Endodermal cell (in vitro differentiated cells): ENCODE measurements at places on chromosomes 5 and 9.

DNA sequence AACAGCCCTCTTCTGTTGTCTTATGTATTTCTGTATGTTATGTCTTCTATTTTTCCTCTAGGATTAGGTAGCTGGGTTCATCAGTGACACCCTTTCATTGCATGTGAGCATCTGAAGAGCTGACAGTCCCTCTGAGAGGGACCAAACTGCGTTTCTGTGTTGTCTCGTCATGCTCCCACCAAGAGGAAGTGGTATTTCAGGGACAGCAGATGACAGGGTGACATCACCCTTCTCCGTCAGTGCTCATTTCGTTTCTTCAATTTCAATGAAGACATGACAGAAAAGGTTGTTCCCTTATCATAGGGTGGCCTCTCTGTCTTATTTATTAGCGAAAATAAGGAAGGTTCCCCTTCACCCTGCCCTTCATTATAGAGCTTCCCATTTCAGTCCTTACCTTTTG lies 225.9 kb upstream of the NR4A3 start:
- no peaks in the 10 kb centered on the region for H3K36me3 ChIP-seq
- no peaks in the 10 kb centered on the region for H3K4me1 ChIP-seq
- no peak overlapping the region for H3K27ac ChIP-seq
- no peaks in the 10 kb centered on the region for H3K27me3 ChIP-seq
- DNase-seq, result no peak
- no peak overlapping the region for H3K4me3 ChIP-seq

- no peaks in the 10 kb centered on the region for H3K27me3 ChIP-seq
- peaks cover 79% of the 10 kb centered on the region for H3K36me3 ChIP-seq
- H3K27ac ChIP-seq, result no peak overlapping the region
- peaks cover 6% of the 10 kb centered on the region for H3K4me1 ChIP-seq
These were observed 41.9 kb downstream of the ABCA1 start for GRCh38 chr9:104885818-104886709.

- H3K4me3 ChIP-seq, result no peak overlapping the region
- H3K36me3 ChIP-seq, result no peaks in the 10 kb centered on the region
- DNase-seq, result peak; percentile 3
These were observed 33.2 kb downstream of the FAT2 start for GRCh38 chr5:151557951-151558350.

DNA sequence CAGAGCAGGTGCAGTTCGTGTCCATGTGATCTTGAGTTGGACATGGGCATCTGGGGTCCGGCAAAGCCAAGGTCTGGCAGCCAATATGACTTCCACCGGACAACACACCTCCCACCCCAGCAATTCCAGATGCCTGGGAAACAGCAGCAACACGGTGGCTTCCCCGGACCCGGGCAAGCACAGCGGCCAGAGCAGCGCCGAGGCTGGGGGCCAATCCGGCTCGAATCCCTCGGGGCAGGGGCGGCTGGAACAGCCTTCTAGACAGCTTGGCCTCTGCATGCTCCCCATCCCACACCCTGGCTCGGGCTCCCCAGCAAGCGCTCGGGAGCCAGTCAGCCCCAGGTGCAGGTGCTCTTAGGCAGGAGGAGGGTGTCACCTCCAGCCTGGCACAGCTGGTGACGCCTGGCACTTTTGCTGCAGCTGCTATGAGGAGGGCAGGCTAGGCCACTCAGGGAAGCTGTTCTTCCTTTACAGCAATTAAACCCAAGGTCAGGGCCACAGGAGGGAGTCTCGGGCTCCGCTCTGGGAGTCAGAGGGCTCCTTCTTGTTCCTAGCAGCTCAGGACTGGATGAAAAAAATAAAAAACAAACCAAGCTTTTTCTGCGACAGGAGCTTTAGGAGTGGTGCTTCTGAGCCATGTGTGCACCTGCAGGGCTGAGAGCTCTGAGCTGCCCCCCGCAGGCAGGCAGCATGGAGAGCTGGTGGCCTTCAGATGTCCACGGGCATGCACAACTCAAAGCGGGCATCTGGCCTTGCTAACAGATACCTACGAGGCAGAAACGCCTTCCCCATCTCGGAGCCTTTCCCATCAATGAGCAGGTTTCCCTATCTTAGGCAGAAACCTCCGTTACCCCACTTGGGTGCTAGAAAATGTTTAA lies 28.2 kb downstream of the DBH start:
- no peak overlapping the region for H3K27ac ChIP-seq
- H3K36me3 ChIP-seq, result no peaks in the 10 kb centered on the region
- no peak overlapping the region for H3K4me3 ChIP-seq
- no peak for DNase-seq

DNA sequence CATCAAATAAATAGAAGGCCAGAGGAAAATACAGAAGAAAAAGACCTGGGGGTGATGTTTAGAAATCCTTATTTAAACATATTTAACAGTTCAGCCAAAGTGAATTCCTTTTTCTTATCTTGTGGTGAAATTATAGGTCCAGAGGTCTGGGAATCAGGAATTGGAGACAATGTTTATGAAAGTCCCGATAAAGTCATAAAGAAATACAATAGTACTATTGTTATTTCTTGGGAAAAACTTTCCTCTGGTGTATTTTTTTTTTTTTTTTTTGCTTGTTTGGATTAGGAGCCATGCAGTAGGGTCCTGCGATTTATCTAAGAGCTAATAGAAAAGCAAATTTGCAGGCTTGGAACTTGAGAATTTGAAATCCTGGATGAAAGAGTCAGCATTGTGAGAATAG lies 426 bp downstream of the C7 start:
- DNase-seq, result no peak
- no peak overlapping the region for H3K27ac ChIP-seq
- no peaks in the 10 kb centered on the region for H3K27me3 ChIP-seq

- DNase-seq, result no peak
- H3K27me3 ChIP-seq, result no peaks in the 10 kb centered on the region
- H3K36me3 ChIP-seq, result no peaks in the 10 kb centered on the region
- no peak overlapping the region for H3K4me3 ChIP-seq
- H3K27ac ChIP-seq, result no peak overlapping the region
These were observed 123.1 kb upstream of the SPRY4 start for GRCh38 chr5:142447887-142448286.

GRCh38 chr9:134164879-134165278 lies 515 bp upstream of the RNU6ATAC start:
- H3K27me3 ChIP-seq, result no peaks in the 10 kb centered on the region
- H3K4me1 ChIP-seq, result no peaks in the 10 kb centered on the region
- H3K36me3 ChIP-seq, result no peaks in the 10 kb centered on the region
- H3K27ac ChIP-seq, result no peak overlapping the region
- H3K4me3 ChIP-seq, result no peak overlapping the region

- H3K36me3 ChIP-seq, result no peaks in the 10 kb centered on the region
- H3K4me1 ChIP-seq, result peaks cover 5% of the 10 kb centered on the region
- DNase-seq, result no peak
- H3K27me3 ChIP-seq, result no peaks in the 10 kb centered on the region
These were observed 2.7 kb upstream of the PDGFRB start for GRCh38 chr5:150158170-150158949.

DNA sequence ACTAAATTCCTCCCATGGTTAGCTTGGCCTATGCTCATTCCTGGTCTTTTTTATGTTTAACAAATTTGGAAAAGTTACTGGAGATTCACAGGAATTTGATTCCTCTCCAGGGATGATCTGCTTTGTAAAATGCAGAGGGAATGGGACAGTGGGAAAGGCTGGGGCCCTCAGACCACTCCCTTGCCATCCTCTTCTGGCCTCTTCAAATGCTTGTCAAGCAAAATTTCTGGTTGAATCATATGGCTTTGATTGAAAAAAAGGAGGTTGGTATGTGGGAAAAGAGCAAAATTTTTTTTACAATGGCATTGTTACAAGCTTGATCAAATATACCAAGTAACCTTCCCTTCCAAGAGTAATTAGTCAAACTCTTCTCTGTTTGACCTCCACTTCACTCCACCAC lies 225.1 kb downstream of the PIK3R1 start:
- no peak overlapping the region for H3K27ac ChIP-seq
- no peaks in the 10 kb centered on the region for H3K36me3 ChIP-seq
- DNase-seq, result no peak
- no peaks in the 10 kb centered on the region for H3K27me3 ChIP-seq

DNA sequence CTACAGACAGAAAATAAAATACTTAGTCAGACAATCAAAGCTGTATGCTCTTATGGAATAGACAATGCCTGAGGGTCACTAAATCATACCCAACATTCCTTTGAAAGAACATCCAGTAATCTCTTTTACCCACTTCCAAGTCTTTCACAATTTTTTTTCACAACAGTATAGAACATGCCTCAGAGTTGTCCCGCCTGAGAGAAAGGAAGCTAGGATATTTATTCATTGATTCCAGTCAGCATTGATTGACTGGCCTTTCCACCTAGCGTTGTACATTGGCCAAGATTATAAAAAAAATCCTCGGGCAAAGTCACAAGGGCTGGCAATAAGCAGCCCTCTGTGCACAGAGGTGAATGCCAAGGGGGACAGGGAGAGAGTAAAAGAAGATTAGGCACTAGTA lies 318.1 kb upstream of the PIK3R1 start:
- H3K36me3 ChIP-seq, result no peaks in the 10 kb centered on the region
- DNase-seq, result no peak
- H3K4me1 ChIP-seq, result peaks cover 6% of the 10 kb centered on the region

- DNase-seq, result no peak
- peaks cover 23% of the 10 kb centered on the region for H3K36me3 ChIP-seq
- peak overlapping the region; percentile 19 for H3K27ac ChIP-seq
- no peak overlapping the region for H3K4me3 ChIP-seq
These were observed 108.1 kb downstream of the LHFPL2 start for GRCh38 chr5:78540335-78541085.

DNA sequence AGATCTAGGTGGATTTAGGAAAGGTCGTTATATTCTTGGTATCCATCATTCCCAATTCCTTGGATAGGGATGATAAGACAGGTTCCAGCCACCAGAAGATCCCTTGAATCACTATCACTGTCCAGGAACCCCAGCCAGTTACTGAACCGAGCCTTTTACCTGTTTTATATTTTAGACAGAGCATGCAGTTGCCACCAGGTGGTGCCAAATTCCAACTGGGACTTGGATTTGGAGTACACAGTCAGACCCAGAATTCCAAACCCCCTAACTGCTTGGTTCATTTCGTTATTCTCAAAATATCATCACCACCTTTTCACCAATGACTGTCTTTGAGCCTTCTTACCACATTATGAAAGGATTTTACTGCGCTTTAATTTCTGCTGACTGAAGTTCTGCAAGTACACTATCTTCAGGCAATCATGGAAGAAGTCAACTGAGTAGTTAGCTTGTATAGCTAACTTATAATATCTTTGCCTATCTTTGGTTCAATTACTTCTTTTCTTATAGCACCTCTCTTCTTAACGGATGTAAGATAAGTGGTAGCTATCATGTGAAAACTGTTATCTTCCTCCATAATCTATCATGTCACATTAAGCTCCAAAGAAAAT lies 191.8 kb downstream of the PRR16 start:
- H3K27ac ChIP-seq, result no peak overlapping the region
- DNase-seq, result peak; percentile 85
- H3K36me3 ChIP-seq, result no peaks in the 10 kb centered on the region
- H3K27me3 ChIP-seq, result no peaks in the 10 kb centered on the region
- H3K4me1 ChIP-seq, result peaks cover 6% of the 10 kb centered on the region

DNA sequence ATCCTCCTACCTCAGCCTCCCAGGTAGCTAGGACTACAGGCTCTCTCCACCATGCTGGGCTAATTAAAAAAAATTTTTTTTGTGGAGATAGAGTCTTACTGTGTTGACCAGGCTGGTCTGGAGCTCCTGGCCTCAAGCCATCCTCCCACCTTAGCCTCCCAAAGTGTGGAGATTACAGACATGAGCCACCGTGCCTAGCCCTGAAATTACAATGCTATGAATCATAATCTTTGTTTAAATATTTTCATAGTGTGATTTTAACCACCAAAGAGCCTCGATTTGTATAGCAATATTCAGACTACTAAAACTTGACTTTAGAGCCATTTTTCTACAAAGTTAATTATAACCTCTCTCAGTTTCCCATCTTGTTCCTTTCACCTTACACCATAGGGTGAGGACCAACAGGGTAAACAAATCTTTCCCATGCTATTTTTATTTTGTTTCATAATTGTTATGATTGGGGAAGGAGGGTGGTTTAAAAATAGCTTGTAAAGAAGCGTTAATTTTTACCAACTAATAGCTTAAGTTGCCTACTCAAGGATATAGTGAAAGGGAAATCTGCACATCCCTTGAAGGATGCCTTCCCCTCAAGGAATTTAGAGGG lies 32.7 kb downstream of the UBE2D2 start:
- no peaks in the 10 kb centered on the region for H3K27me3 ChIP-seq
- H3K36me3 ChIP-seq, result peaks cover 21% of the 10 kb centered on the region
- H3K4me3 ChIP-seq, result no peak overlapping the region
- H3K4me1 ChIP-seq, result no peaks in the 10 kb centered on the region
- no peak for DNase-seq
- no peak overlapping the region for H3K27ac ChIP-seq
